ENCODE measurements at places on chromosomes 7 and 10.

- no peak overlapping the region for H3K4me3 ChIP-seq
- no peak for DNase-seq
- H3K4me1 ChIP-seq = peaks cover 7% of the 10 kb centered on the region
- no peaks in the 10 kb centered on the region for H3K36me3 ChIP-seq
- no peak overlapping the region for H3K27ac ChIP-seq
- H3K27me3 ChIP-seq = peaks cover 4% of the 10 kb centered on the region
Measured at GRCh38 chr10:4663162-4663992, 162.6 kb upstream of the AKR1E2 start.

GRCh38 chr10:132545659-132546367 lies 8.2 kb downstream of the INPP5A start:
- no peak overlapping the region for H3K4me3 ChIP-seq
- DNase-seq = no peak
- no peak overlapping the region for H3K27ac ChIP-seq
- peaks cover 42% of the 10 kb centered on the region for H3K4me1 ChIP-seq
- peaks cover 3% of the 10 kb centered on the region for H3K27me3 ChIP-seq
- peaks cover 5% of the 10 kb centered on the region for H3K36me3 ChIP-seq

- H3K36me3 ChIP-seq = no peaks in the 10 kb centered on the region
- peaks cover 2% of the 10 kb centered on the region for H3K27me3 ChIP-seq
- no peak overlapping the region for H3K27ac ChIP-seq
- H3K4me3 ChIP-seq = no peak overlapping the region
Measured at GRCh38 chr10:71538608-71539260, 142.0 kb downstream of the CDH23 start.

- no peak overlapping the region for H3K4me3 ChIP-seq
- H3K27ac ChIP-seq = no peak overlapping the region
- no peaks in the 10 kb centered on the region for H3K36me3 ChIP-seq
- no peaks in the 10 kb centered on the region for H3K27me3 ChIP-seq
- H3K4me1 ChIP-seq = no peaks in the 10 kb centered on the region
Measured at GRCh38 chr7:14047709-14048399, 58.4 kb upstream of the ETV1 start.

DNA sequence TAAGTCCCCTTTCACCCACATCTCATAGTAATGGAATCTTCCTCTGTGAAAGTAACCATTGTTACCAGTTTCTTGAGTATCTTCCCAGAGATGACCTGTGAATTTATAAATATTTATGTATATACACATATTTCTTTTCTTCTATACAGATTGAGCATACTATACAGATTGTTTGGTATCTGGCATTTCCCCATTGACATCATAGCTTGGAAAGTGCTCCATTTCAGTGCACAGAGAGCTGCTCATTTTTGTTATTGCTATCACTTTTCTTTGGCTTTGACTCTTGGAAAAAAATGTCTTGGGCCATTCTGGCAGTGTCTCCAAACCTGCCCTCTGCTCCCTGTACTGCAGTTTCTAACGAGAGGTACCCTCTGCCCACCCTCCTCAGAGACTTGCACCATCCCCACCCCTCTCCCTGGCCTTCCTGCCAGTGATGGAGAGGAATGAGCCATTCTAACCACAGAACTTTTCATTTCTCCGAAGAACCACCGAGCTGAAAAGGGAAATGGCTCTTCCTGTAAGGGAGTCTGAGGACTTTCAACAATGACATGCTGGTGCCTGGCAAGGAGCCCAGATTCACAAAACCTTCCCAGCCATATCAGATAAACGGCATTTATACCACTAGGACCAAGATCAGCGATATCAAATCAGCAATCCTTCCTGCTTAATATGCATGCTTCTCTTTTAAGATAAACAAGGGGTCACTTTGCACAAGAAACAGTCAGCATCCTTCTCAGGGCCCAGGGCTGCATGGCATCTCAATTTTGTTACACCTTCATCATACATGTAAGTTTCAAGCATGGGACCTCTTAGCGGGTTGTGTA lies 19.7 kb upstream of the CCSER2 start:
- H3K27ac ChIP-seq = peak overlapping the region; percentile 55
- peak; percentile 41 for DNase-seq
- H3K36me3 ChIP-seq = peaks cover 7% of the 10 kb centered on the region
- peaks cover 25% of the 10 kb centered on the region for H3K27me3 ChIP-seq
- peaks cover 37% of the 10 kb centered on the region for H3K4me1 ChIP-seq
